Activated T-cell treated with anti-CD3 and anti-CD28 coated beads for 24 hours (primary cell): ENCODE measurements at places on chromosomes 4 and X.

DNA sequence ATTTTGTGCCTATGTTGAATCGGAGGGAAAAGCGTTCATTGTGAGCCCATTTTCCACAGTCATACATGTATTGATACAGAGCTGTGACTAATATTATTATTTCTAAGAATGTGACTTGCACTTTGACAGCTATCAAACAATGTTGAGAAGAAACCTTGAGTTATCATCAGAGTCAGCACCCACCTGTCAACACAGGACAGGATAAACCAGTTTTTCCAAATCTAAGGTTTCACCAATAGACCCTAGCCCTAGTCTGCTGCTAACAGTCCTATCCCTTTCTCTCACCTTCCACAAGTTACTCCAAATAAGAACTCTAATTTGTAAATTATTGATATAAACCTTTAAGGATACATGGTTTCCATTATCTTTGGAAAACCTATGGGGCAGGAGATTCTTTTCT is 47.7 kb upstream of the DHX15 start:
- no peak for DNase-seq

DNA sequence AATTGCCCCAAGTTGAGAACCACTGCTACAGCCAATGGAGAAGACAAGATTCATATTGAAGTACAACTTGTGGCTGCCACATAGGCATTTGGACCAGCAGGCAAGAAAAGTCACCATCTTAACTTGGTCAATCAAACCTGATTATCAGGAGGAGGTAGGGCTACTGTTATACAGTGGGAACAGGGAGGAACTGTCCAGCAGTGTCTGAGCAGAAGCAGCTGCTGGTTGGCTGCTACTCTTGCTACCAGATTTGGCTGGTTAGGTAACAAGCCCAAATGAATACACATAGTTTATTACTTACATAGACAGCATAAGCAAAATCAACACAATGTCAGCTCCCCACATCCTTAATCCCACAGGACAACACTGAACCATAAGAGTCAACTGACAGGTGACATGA is 39.4 kb downstream of the ATP1B4 start:
- no peak for DNase-seq

GRCh38 chr4:173288296-173288695 is 45.9 kb downstream of the HMGB2 start:
- peak; percentile 60 for DNase-seq

DNA sequence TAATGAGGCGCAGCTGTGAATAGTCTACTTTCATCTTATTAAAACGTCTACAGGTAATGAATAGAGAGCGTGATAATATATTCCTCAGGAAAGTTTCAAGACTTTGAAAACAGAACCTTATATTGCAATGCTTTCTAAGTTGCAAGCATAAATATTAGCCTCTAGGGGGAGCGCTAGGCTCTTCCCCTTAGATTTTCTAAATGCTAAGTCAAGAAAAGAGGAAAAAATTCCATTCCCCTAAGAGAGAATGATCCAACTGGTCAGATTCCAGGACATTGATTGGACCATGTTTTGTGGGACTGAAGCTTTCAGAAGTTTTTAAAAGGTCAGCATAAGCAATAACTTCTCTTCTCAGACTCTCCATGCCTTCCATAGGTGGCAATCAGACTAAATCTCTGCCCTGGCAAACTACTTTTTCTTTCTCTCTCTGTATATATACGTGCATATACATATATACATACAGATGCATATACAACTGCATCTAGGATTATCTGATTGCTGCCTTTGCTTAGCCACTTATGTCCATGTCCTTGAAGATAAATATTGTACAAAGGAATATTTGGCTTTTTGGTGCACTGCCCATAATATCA is 492.9 kb downstream of the INPP4B start:
- DNase-seq: no peak

GRCh38 chrX:30642642-30643041 is 10.6 kb upstream of the GK start:
- DNase-seq: no peak

DNA sequence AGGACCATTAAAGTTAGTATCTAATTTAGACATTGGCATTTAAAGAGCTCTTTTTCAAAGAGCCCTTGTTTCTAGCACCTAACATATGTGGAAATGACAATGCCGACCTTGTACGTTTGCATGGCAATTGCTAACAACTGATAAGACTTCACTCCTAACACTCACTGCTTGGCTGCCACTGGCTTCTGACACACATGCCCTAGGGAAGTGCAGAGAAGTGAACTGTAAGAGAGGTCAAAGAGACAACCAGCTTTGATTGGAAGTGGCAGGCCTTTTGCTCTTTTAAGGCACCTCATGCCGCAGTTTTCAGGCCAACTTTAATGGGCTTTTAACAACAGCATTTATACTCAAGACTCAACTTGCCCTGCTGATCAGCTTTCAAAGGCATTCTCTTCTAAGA is 158.4 kb downstream of the RAB28 start:
- no peak for DNase-seq

- DNase-seq: no peak
Observed at GRCh38 chr4:10753856-10754402, 69.4 kb upstream of the CLNK start.

DNA sequence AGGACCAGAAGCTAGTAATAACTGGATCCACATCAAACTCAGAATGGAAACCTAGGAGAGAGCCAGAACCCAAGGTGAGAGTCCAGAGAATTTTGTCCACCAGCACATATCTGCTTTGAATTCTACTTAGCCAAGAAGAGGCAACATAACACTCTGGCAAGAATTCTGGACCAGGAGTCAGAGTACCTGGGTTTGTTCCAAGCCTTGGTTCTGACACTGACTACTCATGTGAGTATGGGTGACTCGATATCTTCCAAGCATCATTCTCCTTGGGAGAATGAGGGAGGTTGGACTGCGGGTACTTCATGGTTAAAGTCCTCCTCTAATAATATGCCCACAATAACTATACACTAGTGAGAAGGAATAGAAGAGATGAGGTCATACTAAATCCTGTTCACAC is 144.0 kb upstream of the JADE1 start:
- DNase-seq: no peak

GRCh38 chr4:123304151-123304964 is 92.2 kb upstream of the SPRY1 start:
- no peak for DNase-seq

GRCh38 chrX:8403988-8404387 is 60.6 kb upstream of the VCX3B start:
- no peak for DNase-seq

DNA sequence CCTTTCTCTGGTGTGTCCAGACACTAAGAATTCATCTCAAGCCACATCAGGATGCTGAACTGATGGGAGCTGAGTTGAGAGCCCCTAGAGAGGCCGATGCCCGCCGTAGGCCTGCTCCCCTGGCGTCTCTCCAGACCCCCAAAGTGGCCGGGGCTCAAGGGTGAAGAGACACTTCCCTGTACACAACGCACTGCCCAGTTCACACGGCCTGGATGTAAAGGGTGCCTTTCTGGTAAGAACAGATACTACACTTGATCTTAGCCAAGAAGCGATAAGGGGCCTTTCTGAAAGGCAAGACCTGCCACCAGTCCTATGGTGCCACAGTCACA is 5.1 kb upstream of the TREX2 start:
- no peak for DNase-seq

GRCh38 chr4:58477950-58478349 is 1367.8 kb upstream of the IGFBP7 start:
- no peak for DNase-seq

DNA sequence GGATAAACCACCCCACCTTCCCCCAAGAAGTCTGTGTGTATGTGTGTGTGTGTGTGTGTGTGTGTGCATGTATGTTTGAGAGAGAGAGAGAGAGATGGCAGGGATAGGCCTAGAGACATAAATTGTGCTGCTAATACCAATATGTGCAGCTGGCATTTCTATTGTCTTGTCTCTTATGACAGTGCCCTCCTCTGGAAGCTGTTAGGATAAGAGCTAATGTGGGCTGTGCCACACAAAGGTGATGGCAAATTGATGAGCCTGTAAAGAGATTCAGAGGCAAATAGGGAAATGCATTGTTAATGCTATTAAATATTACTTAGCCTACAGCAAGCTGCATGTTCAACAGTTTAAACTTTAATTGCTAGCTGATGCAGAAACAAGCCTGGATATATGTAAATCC is 332.0 kb downstream of the NKX6-1 start:
- DNase-seq: no peak

- no peak for DNase-seq
Observed at GRCh38 chr4:101019941-101020401, 327.4 kb downstream of the PPP3CA start.

DNA sequence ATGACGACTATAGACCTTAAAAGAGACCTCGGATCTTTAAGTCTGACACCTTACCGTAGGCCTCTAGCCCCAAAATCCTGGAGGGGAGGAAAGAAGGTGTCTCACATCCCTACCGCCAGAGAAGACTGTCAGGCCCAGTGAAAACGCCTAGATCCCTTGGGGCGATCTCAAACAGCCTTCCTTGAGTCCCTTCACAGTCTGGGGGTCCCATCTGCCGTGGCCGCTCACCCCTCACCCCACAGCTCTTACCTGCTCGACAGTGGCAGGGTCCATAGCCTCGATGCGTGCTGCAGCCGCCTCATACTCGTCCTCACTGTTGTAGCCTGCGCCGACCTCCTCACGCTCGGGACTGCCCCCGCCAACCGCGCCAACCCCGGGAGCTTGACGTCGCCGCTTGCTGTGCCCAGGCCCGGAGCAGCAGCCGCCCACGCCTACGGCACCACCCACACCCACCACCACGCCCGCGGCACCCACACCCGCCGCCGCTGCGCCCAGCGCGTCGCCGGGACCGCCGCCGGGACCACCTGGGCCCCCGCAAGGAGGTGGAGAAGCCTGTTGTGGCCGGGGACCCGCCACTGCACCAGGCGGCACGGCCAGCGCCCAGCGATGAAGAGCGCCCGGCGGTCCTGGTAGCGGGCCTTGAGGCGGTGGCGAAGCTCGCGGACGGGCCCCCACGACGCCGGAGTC is 536 bp downstream of the OTUD5 start:
- DNase-seq: no peak

DNA sequence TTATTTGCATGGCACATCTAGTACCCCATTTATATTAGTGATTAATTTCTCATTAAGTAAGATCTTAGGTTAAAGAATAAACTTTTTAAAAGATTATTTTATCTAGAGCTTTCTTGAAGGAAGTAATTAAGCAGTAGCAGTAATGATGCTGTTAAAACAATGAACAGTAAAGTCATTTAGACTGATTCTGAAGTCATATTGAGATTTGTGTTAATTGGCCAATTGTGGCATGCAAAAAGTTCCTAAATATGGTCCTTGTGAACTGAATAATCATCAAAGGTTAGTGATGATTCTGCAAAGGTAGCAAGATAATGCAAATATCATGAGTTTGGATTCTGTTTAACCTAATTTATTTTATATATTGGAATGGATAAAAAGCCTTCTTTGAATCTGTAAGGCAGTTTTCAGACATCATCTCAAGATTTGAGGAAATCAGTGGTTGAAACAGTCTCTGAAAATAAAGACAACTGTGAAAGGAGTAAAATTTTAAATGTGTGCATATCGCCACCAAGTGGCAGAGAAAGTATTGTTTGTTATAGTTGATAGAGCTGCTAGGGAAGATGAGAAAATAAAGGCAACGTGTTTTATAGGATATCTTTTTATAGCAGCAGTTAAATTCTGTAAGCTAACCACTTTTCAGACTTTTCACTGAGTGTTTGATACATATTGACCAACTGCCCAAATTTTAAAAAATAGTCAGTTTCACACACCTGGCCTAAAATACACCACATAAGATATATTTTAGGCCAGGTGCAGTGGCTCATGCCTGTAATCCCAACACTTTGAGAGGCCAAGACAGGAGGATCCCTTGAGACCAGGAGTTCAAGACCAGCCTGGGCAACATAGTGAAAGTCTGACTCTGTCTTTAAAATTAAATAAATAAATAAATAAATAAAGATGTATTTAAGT is 79.6 kb downstream of the CCKAR start:
- no peak for DNase-seq

DNA sequence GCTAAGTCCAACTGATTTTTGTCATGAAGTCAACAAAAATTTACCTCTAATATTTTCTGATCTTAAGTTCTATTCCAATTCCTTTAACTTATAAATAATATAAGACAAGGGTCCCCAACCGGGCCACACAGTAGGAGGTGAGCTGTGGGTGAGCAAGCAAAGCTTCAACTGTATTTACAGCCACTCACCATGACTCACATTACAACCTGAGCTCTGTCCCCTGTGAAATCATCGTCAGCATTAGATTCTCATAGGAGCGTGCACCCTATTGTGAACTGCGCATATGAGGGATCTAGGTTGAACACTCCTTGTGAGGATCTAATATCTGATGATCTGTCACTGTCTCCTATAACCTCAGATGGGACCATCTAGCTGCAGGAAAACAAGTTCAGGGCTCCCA is 227.4 kb downstream of the MAPK10 start:
- no peak for DNase-seq

DNA sequence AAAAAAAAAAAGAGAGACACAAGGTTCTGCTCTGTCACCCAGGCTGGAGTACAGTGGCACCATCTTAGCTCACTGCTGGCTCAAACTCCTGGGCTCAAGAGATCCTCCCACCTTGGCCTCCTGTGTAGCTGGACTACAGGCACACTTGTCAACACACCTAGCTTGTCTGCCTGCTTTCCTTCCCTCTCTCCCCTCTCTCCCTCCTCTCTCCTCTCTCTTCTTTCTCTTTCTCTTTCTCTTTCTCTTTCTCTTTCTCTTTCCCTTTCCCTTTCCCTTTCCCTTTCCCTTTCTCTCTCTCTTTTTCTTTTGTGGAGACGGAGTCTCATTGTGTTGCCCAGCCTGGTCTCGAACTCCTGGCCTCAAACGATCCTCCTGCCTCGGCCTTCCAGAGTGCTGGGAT is 132.1 kb downstream of the DIPK2B start:
- no peak for DNase-seq

DNA sequence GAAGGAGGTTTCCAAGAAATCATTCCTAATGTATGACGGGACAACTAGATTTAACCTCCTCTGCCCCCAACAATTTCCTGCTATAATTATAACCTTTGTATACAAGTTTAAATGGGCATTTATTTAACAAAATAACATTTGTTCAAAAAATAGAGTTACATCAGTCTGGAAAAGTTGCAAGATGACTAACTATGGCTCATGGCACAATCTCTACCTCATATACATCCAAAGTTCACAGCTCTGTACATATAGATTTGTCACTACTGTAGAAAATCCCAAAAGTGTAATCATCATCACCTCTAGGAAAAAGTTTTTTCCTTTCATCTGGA is 3.8 kb upstream of the RPS6KA3 start:
- no peak for DNase-seq

- no peak for DNase-seq
Observed at GRCh38 chr4:107640878-107641277, 79.2 kb downstream of the PAPSS1 start.
